ENCODE measurements at places on chromosomes 13 and 19.

DNA sequence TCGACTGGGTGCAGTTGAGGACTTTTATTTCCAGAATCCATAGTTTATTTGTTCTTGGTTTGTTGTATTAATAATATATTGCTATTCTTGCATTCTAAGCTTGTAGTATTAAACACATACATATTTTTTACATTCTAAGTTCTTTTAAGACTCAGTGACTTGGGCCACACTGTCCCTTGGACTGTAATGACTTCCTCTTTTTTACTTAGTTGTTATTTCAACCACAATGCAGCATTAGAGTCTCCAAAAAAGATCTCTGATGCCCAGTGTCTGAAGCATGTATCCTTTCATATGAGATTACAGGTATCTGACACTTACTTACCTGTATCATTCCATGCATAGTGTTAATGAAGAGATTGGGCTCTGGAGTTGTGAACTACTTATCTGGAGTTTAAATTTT is 864.9 kb upstream of the PCDH20 start:
- DNase-seq, result no peak

DNA sequence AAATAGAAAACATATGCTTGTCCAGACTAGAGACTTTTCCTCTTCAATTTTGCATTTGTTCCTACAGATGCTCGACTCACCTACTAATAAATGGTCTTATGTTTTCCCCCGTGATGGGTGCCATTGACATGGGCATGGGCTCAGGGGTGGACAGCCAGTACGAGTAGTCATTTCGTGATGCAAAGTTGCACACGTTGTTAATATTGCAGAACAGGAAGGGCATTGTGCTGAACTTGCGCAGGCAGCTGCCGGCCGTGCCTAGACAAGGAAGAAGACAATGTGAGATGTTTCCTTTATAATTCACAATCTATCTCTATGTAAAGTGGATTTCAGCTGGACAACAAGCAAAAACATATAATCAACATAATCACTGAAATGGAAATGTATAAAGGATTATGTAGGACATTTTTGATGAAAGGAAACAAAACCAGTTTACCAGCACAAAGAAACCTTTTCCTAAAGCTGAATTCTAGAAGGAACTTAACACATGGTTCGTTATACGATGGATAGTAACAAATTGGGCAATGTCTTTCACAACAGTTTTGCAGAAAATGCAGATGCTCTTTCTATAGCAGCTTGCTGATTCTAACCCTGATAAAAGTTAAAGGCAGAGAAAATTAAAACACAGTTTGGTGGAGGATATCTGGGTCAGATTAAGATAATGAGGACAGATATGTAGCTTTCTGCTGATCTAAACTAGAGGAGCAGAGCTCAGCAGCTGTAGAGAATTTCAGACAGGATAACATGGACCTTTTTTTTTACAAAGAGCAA is 145.7 kb downstream of the COL4A1 start:
- no peak for DNase-seq

DNA sequence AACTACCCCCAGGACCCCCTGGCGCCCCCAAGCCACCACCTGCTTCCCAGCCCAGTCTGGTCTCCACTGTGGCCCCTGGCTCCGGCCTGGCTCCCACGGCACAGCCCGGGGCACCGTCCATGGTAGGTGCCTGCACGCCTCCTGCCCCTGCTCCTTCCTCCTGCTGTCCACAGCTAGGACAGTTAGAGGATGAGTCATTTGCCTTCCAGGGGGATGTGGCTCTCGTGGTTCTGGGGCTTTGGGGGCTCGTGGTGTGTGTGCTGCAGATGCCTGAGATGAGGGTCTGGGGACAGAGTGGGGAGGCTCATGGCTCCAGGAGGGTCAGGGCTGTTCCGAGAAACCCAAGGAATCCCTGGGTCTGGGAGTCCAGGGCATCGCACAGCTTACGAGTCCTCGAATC is 12.7 kb downstream of the MED25 start:
- no peak for DNase-seq

GRCh38 chr19:51702103-51702824 is 9.1 kb downstream of the SPACA6 start:
- no peak for DNase-seq

DNA sequence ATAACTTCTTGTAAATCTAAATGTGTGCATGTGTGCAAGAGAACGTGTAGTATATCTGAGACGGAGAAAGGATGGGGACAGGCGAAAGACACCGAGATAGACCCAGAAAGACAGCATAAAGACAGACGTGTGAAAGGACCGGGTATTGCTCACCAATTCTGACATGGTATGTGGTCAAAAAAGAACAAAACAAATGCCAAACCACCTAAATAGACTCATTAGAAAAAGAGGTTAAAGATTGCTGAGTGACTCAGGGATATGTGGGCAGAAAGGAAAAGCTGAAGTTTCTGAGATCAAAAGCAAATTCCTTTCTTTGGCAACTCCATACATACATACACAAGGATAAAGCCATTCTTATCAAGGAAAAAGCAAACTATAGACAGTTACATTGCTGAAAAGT is 179.7 kb upstream of the TSC22D1 start:
- no peak for DNase-seq

GRCh38 chr13:37192956-37193355 is 87.5 kb upstream of the CSNK1A1L start:
- DNase-seq, result no peak

- no peak for DNase-seq
Observed at GRCh38 chr19:11495481-11495880, 10.2 kb downstream of the ZNF653 start.

- no peak for DNase-seq
Observed at GRCh38 chr19:41398598-41398997, 980 bp downstream of the BCKDHA start.

- no peak for DNase-seq
Observed at GRCh38 chr19:44609219-44609618, 4.1 kb upstream of the IGSF23 start.

DNA sequence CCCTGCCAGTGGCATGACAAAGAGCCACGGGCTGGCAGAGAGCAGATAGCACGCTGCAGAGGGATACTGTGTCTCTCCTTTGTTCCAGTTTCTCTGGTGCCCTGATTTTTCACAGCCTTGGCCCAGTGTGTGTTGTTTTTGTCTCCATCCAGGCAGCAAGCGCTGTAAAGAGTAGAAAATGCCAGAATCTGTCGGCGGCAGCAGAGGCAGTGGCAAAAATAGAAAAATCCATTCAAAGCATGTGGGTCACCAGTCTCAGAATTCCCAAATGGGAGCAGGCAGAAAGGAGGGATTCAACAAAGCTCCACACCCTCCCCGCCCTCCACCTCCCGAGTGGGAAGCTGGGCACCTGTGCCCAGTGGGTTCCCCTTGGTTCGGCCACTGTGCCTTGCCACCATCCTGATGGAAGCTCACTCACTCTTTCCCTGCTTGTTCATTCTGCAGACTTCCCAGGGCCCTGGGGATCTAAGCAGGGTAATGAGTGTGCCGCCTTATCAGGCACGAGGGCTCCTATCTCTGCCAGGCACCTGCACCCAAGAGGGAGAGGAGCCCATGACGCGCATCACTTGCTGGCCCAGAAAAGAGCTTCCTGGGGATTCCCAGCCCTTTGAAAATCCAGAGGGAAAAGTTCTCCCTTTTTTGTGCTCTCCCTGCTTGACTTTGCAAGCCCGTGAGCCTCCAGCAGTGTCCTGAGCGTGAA is 416.9 kb downstream of the IRS2 start:
- no peak for DNase-seq

DNA sequence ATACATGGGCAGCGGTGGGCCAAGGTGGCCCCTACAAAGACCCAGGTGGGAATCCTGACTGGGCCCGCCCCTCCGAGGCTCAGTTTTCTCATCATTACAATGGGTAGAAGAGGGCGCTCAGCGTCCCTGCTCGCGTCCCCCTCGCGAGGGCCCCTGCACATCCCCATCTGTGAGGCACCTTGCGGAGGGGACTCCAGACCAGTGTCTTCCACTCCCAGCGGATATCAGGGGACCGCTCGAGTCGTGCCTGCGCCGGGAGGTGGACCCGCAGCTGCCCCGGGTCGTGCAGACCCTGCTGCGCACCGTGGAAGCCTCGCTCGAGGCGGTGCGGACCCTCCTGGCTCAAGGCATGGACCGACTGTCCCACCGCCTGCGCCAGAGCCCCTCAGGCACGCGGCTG is 15.3 kb upstream of the COLGALT1 start:
- no peak for DNase-seq

All from GDM1 (cell line).